Mucosa of gallbladder (tissue), 1 donor: ENCODE measurements at places on chromosomes 7 and 10.

DNA sequence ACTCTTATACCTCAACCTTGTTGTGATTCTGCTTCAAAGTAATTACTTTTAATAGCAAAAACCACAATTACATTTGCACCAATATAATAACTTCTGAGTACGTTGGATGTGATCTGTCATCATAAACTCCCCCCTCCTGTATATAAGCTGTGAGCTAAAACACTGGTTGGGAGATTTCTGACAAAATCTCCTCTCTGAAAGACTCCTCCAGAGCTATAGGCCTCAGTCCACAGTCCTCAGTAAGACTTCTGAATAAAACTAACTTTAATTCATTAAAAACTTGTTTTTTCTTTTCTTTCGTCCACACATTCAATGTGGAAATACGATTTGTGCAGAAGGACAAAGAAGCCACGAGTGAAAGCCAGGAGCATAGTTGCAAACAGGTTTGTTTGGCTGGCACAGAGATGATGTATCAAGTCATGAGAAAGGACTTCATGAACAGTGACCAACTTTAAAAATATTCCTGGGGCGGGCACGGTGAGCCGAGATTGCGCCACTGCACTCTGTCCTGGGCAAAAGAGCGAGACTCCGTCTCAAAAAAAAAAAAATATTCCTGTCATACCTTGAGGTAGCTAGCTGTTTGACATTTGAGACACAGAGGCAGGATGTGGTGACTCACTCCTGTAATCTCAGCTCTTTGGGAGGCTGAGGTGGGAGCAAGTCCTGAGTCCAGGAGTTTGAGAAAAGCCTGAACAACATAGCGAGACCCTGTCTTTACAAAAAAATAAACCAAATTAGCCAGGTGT is 91.1 kb upstream of the ARHGAP21 start:
- DNase-seq = no peak

DNA sequence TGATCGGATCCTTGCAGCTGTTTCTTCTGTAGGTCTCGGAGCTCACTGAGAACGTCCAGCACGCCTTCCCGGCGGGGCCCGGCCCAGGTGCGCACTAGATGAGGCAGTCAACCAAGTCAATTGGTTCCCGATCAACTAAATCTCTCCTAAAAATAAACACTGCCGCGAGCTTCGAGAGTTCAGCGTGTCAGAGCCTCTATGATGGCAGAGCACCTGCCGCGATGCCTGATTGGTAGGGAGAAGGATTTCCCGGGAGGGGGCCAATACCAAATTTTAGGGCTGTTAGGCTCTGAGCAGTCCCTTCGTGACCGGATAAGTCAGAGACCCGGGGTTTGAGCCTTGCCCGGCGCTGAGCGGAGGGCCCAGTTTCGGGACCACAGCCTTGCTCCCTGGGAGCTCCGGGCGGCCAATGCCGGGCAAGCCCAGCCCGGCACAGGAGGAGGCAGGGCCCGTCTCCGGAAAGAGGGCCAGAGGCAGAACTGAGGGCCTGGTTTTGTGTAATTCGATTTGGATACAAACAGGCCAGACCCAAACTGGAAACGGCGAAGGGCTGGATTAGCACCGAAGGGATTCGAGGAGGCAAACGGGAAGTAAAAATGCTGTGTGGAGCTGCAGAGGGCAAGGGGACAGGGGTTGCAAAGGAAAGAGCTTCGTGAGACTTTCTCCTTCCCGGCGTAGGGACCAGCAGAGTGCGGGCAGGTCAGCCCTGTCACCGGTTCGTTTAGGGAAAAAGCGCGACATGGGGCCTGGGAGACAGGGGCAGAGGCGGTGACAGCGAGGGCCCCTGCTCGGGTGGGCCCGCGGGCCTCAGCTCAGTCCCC is 569 bp downstream of the SLC26A5 start:
- no peak for DNase-seq

GRCh38 chr7:41694495-41694894 is 8.4 kb downstream of the INHBA start:
- DNase-seq = no peak

GRCh38 chr10:96832721-96833219 is 672 bp downstream of the LCOR start:
- peak; percentile 85 for DNase-seq

DNA sequence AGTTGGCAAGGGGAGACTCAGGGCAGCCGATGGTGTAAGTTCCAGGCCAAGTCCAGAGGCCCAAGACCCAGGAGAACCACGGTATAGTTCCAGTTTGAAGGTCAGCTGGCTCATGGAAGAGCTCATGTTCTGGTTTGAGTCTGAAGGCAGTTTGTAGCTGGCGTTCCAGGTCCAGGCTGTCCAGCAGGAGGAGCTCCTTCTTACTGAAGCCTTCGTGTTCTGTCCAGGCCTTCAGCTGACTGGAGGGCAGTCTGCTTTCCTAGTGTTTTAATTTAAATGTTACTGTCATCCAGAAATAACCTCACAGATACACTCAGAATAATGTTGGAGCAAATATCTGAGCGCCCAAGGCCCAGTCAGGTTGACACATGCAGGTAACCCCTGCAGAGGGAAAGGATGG is 4.2 kb downstream of the SUN1 start:
- DNase-seq = no peak

GRCh38 chr7:131057794-131058070 is 269.9 kb upstream of the MKLN1 start:
- no peak for DNase-seq

DNA sequence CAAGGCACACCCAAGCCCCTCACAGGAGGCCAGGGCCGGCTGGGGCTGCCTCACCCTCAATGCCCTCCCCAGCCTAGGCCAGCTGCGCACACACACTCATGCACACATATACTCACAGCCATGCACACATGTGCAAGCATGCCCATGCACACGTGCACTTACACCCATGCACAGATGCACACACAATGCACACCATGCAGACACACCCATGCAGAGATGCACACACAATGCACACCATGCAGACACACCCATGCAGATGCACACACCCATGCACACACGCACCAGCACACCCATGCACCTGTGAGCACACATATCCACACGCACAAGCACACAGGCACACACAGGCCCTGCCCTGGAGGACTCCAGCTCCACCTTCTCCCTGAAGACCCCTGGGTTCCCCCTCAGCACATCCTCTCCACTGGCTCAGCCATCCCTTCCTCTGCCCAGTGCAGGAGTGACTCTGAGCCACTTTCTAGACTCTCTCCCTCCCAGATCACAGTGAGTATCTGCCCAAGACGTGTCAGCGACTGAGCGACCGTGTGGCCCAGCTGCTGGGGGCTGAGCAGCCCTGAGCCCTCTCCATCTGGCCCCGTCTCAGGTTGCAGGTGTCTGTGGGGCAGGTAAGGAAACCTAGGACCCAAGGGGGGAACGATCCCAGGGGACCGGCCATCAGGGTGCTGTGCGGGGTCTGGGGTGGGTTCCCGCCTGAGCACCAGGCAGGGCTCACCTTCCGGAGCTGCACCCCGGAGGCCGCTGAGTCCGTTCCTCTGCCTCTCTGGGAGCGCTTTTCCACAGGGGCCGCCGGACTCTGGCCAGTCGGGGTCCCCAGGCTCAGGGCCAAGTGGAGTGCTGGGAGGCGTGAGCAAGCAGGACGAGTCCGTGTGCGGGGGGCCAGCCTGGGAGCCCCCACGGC is 25.8 kb downstream of the AP5Z1 start:
- DNase-seq = no peak

GRCh38 chr7:30403477-30403876 is 75.1 kb downstream of the NOD1 start:
- peak; percentile 60 for DNase-seq

DNA sequence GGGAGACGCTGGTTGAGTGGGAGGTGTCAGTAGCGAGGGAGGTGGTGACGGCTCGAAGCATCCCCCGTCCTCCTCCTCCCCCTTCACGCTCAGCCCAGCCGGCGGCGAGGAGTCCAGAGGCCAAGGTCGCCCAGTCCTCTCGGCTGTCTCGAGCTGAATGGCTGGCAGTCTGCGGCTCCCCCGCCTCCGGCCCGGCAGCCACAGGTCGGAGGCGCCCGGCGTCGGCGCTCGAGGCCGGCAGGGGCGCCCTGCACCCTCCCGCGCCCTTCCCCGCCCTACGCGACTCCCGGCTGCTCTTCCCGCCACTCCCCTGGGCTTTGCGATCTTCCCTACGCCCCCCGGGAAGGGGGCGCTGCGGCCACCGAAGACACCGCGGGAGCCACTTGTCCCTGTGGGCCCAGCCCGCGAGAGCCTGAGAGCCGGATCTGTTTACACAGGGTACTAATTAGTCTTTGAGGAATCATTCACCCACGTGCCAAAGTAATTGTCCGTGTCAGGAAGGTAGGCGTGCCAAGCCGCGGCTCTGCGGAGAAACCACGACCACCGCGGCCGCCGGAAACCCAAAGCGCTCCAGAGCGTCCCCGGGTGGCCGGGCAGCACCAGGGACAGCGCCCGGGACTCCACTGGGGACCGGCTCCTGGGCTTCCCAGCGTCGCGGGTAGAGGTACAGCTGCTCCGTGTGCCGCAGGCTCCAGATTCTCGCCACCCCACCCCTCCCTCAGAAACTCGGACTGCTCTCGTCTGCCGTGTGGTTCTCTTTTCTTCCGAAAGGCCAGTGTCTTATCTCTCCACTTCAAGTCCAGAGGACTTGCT is at the start of gene NXPH1:
Gene NXPH1, plus strand, starts transcription at position 133 of the 813 bp plus-strand sequence.
- DNase-seq = peak; percentile 18

GRCh38 chr7:127782075-127782474 is 130.1 kb downstream of the SND1 start:
- no peak for DNase-seq

GRCh38 chr7:13989949-13990305 is 461 bp upstream of the ETV1 start:
- DNase-seq = no peak
